Calu3 (cell line): ENCODE measurements at places on chromosomes 12 and 14.

DNA sequence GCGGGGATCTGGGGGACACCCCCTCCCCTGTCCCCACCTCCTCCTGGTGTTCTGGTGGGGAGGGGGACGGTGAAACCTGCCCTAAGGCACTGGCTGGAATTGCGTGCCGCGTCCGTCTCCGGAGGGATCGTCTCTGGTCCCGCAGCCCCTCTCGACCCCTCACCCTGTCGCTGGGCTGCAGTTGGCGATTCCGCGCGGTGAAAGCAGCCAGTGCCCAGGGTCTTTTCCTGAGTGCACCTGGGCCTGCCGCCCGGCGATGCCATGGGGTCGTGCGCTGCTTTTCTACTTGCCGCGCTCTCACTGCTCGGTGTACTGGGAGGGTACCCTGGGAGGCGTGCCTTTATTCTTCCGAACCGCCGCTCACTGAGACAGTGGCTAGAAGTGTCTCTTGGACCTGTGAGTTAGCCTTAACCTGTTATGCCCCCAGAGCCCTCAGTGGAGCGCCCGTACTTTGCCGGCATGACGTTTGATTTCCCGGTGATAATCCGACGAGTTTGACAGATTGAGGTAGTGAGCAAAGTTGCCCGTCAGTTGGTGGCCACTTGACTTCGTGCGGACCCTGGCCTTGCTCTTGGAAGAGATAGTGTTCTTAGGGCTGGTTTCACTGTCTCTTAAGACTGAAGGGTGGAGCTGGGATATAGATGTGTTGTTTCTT lies 788 bp downstream of the SFSWAP start:
- peak; percentile 17 for DNase-seq

GRCh38 chr12:18521461-18521860 lies 216.4 kb downstream of the PLCZ1 start:
- DNase-seq: no peak

DNA sequence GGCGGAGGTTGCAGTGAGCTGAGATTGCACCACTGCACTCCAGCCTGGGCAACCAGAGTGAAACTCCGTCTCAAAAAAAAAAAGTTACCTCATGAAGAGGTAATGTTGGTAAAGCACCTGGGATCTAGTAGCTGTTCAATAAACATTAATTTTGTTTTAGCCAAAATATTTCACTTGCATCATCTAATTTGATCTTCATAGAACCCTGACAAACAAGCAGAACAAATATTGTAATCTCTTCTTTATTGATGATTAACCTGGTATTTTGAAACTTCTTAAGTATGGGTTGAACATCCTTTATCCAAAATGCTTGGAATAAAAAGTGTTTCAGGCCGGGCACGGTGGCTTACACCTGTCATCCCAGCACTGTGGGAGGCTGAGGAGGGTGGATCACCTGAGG lies 149.0 kb upstream of the AMIGO2 start:
- DNase-seq: no peak

GRCh38 chr12:106601031-106601430 lies 18.2 kb downstream of the RFX4 start:
- DNase-seq: peak; percentile 24

DNA sequence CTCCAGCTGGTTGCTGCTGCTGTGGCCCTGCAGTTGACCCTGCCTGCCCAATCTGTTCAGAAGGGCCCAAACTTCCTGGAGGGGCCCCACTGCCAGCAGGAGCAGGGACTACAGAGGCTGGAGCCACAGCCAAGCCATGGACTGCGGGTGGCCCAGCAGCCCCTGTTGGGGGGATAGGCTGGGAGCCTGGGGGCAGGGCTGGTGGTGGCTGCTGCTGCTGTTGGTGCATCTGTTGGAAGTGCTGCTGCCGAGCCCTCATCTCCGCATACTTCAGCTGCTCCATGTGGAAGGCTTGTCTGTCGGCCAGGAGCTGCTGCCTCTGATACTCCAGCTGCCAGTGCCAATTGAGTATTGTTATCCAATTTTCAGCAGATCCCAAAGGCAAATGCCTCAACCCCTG lies 7.2 kb downstream of the MYL6 start:
- no peak for DNase-seq

- DNase-seq: no peak
Measured at GRCh38 chr12:3364226-3364625, 126.8 kb upstream of the PRMT8 start.

DNA sequence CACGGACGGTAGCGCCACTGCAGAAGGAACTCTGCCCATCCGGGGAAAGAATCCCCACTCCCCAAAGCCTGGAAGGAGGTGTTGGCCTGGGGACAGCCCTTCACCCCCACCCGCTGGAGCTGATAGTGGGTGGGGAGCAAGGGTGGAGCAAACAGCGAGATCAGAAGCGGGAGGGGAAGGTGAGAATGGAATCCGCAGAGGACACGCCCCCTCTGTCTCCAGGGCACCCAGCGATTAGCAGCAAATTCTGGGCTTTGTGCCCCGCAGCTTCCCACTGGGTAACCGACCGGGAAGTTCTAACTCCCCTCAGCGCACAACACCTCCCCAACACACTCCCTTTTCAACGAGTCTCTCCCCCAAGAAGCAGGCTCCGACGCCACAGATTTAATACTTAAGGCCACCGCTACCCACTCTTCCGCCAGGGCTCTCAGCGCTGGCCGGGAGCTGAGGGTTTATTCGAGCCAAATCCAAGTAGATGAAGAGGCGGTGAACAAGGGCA lies 1.4 kb downstream of the SLC25A29 start:
- peak; percentile 62 for DNase-seq

- DNase-seq: no peak
Measured at GRCh38 chr14:39218171-39218769, 15.4 kb upstream of the MIA2 start.

GRCh38 chr14:73924337-73924736 lies 25.6 kb downstream of the FAM161B start:
- DNase-seq: no peak

- peak; percentile 29 for DNase-seq
Measured at GRCh38 chr12:3242199-3242863, 165.2 kb downstream of the TSPAN9 start.

DNA sequence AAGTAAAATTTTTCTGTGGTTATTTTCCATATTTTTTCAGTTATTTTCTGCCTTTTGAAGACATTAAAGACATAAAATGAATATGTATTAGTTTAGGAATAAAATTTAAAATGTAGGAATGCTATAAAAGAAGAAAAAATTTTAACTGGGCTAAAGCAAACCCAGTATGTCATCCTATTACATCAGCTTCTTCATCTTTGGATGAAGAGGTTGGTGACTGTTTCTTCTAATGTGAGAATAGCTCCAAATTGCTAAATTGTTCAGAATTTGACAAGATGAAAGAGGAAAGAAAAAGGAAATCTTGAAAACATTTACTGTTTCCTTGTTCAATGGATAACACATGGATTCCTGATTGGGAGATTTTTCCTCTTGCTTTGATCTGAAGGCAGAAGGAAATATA lies 52.7 kb upstream of the PZP start:
- no peak for DNase-seq

DNA sequence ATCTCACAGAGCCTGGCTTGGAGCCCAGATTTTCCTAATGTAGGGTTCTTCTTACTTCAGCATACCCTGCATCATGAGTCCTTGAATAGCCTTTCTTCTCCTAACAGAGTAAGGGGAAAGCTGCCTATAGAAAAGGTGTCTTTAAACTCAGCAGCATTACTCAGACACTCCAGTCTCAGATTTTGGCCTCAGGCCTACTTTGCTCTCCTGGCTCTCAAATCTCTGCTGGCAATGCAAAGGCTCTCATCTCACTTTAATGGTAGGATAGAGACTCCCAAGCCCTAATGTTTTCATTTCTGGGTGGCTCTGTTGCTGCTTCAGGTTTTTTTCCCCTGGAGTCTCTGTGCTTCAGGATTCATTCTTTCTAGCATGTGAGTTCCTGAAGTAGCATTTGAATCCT lies 9.1 kb upstream of the NKX2-8 start:
- no peak for DNase-seq

GRCh38 chr14:64502456-64502855 lies 1.2 kb downstream of the ZBTB25 start:
- no peak for DNase-seq

DNA sequence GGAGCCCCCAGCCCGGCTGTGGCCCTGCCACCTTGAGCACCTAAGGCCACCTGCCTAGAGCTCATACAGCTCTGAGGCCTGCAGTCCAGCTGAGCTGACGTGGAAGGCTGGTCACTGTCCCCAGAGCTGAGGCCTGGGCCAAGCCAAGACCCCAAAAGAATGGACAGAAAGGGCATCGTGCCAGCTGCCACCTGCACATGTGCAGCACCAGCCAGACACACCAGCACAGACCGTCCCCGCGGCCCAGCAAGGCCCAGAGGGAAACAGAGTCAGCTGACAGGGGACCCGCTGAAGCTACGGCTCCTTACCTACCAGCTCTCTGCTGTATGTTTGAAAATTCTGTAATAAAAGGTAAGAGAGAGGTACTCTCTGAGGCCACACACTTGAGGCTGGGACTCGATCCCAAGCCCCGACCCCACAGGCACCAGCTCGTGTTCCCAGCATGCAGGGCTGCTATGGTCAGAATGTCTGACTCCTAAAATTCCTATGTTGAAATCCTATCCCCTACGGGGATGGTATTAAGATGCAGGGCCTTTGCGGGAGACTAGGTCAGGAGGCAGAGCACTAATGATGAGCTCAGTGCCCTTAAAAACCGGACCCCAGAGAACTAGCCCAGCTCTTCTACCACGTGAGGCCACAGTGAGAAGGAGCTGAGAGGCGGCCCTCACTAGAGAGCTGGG lies 25.4 kb downstream of the BRF1 start:
- no peak for DNase-seq

- DNase-seq: peak; percentile 85
Measured at GRCh38 chr12:1662761-1663439, 28.0 kb upstream of the ADIPOR2 start.

DNA sequence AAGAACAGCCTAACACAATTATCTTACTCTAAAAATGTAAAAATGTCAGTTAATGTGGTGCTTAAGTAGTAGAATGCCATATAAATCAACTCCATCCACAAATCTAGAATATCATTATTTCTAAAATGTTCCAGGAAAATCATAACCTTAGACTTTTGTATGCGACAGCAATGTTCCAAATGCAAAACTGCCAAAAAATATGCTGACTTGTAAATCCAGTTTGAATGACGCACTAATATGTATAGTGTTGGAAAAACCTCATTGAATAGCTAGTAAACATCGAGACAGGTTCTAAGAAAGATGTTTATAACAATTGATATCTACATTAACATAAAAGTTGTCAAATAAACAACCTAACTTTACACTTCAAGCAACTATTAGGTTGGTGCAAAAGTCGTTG lies 469.1 kb upstream of the PRICKLE1 start:
- DNase-seq: no peak

- peak; percentile 1 for DNase-seq
Measured at GRCh38 chr14:89422181-89422951, 5.3 kb upstream of the FOXN3 start.

DNA sequence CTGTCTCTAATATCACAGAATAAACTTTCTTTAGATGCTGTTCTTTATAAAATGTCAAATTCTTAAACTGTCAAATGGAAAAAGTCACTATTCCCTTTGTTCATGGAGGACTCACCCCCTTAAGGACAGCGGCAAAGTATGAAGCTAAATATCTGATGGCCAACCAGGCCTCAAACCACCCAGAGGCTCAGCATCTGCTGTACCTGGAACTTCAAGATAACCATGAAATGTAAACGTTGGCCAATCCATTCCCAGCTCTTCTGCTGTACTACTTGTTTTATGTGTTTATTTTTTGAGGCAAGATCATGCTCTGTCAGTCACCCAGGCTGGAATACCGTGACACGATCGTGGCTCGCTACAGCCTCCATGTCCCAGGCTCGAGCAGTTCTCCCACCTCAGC lies 15.7 kb downstream of the RFC5 start:
- no peak for DNase-seq

GRCh38 chr14:82872494-82872893 lies 1338.8 kb upstream of the SEL1L start:
- no peak for DNase-seq

DNA sequence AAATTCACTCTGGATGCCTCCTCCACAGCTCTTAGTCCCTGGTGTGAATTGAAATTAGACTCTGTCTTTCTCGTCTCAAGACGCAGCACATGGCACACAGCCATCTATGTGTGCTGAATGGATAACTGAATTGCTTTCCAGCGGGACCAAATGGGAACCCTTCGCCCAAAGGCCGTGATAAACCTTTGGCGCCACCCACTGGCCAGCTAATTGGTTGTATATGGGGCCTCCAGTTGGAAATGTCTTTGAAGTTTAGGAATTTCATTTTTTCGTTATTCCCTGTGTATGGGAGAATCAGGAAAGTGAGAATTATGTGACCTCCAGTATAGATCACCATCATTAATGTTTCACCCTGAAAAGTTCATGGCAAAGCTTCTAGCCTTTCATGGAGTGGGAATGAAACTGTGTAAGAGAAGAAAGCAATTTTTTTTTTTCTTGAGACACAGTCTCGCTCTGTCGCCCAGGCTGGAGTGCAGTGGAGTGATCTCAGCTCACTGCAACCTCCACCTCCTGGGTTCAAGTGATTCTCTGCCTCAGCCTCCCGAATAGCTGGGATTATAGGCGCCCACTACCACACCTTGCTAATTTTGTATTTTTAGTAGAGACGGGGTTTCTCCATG lies 9.8 kb upstream of the HSP90AA1 start:
- DNase-seq: peak; percentile 86

- peak; percentile 69 for DNase-seq
Measured at GRCh38 chr12:14950982-14951746, 10.2 kb downstream of the ARHGDIB start.

GRCh38 chr12:44655846-44656245 lies 220.3 kb downstream of the NELL2 start:
- DNase-seq: no peak

GRCh38 chr12:92292016-92292415 lies 146.4 kb upstream of the BTG1 start:
- DNase-seq: no peak

DNA sequence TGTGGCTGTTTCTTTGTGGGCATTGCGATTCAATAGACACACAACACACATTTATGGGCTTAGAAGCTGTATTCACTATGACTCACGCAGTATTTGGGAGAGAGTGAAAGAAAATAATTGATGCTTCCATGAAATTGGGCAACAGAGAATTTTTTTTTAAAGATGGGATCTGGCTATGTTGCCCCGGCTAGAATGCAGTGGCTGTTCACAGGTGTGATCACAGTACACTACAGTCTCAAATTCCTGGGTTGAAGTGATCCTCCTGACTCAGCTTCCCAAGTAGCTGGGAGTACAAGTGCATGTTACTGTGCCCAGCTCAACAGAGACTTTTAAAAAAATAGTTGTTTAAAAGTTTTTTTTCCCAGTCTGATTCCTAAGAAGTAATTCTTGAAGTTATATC lies 146.3 kb downstream of the APAF1 start:
- DNase-seq: no peak

- no peak for DNase-seq
Measured at GRCh38 chr12:6916426-6917200, 2.2 kb downstream of the ENO2 start.

DNA sequence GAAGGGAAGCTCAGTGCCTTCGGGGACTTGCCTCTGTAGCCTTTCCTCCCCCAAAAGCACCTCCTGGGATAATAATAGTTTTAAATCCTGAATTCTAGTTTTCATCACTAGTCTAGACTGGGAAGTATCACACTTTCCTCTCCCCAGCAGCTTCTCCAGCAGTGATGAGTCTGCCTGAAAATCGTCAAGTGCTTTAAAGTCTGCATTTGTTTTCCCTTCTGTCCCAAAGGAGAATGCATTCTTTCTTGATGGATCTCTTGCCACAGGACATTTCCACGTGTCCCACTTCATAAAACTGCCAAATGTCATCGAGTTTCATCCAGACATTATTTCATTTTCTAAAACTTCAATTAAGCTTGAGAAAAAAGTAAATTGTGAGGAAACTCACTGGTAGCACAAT lies 15.0 kb downstream of the CSRP2 start:
- no peak for DNase-seq
